AG04449 (cell line): ENCODE measurements at places on chromosomes 16 and 17.

- DNase-seq = no peak
Measured at GRCh38 chr17:67542219-67543114, 165.4 kb downstream of the PITPNC1 start.

GRCh38 chr16:49811644-49812334 lies 44.1 kb downstream of the ZNF423 start:
- DNase-seq = no peak

DNA sequence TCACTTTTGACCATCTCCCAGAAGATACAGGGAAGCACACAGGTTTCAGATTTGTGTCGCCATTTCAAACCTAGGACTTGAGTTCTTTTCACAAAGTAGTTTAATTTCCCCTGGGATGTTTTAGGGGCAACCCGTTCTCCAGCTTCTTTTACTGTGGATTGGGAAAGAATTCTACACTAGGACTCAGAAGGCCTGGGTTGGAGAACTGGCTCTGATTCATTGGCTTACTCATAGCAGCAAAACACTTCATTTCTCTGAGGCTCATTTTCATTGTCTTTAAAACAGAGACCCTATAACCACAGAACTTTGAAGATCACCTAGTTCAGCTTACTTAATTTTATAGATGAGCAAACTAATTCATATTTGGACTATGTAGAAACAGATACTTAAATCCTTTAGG lies 175.9 kb upstream of the SALL1 start:
- no peak for DNase-seq

DNA sequence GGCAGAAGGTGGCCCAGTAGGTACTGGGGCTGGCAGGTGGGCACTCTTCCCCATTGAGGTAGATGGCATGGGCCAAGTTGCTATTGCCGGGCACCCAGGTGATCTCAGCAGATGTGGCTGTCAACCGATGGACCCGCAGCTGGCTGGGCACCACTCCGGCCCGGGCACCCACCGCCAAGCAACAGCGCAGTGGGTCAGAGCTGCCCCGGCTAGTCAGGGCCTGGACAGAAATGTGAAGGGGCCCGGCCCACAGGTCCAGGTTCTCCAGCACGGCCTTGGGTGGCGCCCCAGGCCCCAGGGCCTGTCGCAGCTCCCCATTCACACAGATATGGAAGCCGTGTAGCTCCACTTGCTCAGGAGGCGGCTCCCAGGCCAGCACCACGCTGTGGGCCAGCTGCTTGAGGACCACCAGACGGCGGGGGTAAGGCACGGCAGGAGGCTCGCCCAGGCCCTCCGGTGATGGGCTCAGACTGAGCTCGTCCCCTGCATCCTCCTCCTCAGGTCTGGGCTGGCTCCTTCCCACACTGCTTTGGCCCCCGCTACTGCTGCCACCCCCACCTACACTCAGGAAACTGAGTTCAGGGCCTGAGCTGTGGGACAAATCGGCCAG lies 16.5 kb downstream of the TSPOAP1 start:
- no peak for DNase-seq

- no peak for DNase-seq
Measured at GRCh38 chr16:726438-727290, at the start of the genes CCDC78 and HAGHL. CCDC78 (minus strand) TSS chr16:726443; CDS start chr16:726367, 76 bp downstream. HAGHL (plus strand) TSS chr16:727106; CDS start chr16:727510, 404 bp downstream.

DNA sequence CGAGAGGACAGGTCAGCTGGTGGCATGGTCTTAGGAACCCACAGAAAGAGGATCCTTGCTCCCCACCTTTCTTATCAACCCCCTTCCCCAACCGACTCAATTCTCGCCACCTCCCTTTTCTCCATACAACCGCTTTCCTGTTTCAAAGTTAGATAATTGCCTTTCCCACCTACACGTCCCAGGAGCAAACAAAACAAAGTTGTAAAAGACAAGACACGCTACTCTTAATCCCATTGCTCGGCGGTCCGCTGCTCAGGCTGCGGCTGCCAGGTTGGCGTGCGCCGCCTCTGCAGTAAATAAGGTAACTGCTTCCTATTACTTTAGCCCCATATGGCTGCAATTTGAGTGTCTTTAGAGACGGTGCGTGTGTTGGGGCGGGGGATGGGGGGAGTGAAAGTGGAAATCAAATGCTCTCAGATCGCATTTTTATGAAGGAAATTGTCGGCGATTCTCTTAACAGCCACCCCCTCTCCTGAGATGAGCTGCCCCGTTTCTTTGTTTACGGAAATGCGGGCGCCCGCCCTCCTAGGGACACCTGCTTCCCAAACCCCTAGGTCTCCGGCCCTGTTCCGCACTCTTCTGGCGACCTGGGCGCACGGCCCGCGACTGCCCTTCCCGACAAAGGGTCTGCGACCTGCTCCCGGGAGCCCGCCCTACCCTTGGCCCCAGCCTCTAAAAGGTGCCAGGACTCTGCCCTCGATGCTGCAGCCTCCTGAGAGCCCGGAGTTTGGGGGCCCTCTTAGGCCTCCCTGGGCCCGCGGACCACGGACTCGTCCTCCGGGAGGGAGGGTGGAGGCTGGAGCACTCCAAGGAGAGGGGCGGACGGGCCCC lies 3.7 kb upstream of the CBX8 start:
- DNase-seq = no peak

- DNase-seq = no peak
Measured at GRCh38 chr17:77097631-77098180, 43.1 kb upstream of the SEC14L1 start.

- DNase-seq = no peak
Measured at GRCh38 chr17:67492824-67493517, 115.9 kb downstream of the PITPNC1 start.

- no peak for DNase-seq
Measured at GRCh38 chr16:53626161-53626560, 77.5 kb downstream of the RPGRIP1L start.

- DNase-seq = no peak
Measured at GRCh38 chr16:89090182-89090630, 3.4 kb upstream of the ACSF3 start.

GRCh38 chr16:86158688-86159360 lies 259.9 kb downstream of the IRF8 start:
- DNase-seq = no peak

DNA sequence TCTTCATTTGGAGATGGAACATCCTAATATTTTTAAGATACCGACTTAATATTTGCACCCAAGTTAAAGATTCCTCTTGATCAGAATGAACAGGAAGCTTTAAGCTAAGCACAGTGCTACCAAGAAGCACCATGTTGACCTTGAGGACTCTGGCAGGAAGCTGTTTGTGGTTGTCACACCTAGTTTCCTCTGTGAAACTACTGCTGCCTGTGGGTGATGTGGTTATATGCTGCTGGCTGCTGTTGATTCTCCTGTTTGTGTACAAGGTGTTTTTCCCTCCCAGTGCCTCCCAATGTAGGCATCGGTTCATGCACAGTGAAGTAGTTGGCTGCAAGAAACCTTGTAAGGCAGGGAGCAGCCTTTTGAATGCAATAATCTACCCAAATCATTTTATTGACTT lies 23.4 kb downstream of the RBL2 start:
- DNase-seq = no peak

DNA sequence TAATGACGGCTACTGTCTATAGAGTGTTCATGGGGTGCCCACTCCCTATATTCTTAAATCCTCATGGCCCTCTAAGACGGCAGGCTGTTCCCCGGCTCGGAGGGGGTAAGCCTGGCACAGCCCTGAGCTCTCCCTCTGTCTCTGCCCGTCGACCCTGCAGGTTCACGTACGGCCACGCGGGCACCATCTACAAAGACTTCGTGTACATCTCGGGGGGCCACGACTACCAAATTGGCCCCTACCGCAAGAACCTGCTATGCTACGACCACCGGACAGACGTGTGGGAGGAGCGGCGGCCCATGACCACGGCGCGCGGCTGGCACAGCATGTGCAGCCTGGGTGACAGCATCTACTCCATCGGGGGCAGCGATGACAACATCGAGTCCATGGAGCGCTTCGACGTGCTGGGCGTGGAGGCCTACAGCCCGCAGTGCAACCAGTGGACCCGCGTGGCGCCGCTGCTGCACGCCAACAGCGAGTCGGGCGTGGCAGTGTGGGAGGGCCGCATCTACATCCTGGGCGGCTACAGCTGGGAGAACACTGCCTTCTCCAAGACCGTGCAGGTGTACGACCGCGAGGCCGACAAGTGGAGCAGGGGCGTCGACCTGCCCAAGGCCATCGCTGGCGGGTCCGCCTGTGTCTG lies 13.2 kb downstream of the KLHL36 start:
- DNase-seq = no peak

GRCh38 chr16:79047337-79047736 lies 553.2 kb downstream of the MAF start:
- DNase-seq = no peak

GRCh38 chr16:49494891-49495566 lies 121.4 kb downstream of the C16orf78 start:
- DNase-seq = no peak

DNA sequence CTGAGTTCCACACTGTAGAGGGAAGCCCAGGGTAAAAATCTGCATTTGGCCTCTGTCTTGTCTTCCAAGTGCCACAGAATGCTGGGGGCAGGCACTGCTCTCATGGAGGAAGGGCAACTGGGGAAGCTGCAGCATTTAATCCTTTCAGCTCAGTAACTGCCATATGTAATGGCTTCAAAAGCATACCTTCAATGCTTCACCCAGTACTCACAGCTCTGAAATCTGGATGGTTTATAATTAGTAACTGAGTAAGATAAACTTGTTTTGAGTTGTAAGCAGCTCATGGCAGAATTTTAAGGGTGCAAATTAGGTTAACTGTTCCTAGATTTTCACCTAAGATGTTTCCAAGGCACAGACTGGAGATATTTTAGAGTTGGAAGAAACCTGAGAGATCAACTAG lies 24.5 kb downstream of the PMP22 start:
- no peak for DNase-seq

DNA sequence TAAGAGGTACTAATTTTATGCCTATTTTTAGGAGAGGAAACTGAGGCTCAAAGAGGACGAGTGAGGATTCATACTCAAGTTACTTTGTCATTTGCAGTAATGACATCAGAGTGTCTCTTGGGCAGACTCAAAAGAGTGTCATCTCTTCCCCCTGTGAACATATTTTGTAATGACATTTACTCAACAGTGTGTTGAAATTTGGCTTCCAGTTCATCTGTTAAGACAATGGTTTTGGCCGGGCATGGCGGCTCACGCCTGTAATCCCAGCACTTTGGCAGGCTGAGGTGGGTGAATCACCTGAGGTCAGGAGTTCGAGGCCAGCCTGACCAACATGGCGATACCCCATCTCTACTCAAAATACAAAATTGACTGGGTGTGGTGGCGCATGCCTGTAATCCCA lies 28.9 kb downstream of the WFDC1 start:
- no peak for DNase-seq

DNA sequence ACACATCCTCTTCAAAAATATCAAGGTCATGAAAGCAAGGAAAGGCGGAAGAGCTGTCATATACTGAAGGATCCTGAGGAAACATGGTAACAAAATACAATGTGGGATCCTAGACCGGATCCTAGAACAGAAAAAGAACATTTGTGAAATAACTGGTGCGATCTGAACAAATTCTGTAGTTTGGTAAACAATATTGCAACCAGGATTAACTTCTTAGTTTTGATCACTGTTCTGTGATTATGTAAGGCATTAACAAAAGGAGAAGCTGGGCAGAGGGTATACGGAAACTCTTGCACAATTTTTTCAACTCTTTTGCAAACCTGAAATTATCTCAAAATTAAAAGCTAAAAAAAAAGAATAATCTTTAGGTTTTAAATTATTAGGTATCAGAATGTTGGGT lies 109.7 kb downstream of the TRIM37 start:
- no peak for DNase-seq

DNA sequence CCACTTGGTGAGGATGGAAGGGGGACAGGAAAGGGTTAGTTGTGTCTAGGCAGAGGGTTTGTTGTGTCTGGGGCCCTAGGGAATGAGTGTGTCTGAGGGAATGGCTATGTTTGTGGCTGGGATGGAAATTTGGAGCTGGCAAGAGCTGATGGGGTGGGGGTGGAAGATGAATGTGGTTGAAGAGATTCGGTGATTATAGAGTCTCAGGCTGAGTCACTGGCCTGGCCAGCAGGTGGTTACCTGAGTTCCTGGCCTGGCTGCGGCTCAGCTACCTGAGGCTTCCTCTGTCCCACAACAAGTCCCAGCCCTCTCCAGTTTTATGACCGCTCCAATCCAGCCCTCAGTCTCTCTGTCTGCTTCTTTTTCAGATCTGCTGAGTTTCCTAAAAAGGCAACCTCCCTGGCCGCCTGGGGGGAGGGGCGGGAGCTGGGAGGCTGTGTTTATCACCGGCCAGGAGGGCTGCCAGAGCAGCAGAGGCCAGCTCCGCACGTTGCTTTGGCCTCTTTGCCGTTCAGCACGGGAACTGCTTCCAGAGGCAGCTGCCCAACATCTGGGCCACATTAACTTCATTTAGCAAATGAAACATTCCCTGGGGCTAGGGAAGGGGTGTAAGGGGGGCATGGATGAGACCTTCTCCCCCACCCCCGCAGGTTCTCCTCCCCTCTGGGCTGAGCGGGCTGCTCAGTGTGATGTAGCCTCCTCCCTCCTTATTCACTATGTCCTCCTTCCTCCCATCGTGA lies 21.8 kb downstream of the ITGB3 start:
- DNase-seq = no peak

DNA sequence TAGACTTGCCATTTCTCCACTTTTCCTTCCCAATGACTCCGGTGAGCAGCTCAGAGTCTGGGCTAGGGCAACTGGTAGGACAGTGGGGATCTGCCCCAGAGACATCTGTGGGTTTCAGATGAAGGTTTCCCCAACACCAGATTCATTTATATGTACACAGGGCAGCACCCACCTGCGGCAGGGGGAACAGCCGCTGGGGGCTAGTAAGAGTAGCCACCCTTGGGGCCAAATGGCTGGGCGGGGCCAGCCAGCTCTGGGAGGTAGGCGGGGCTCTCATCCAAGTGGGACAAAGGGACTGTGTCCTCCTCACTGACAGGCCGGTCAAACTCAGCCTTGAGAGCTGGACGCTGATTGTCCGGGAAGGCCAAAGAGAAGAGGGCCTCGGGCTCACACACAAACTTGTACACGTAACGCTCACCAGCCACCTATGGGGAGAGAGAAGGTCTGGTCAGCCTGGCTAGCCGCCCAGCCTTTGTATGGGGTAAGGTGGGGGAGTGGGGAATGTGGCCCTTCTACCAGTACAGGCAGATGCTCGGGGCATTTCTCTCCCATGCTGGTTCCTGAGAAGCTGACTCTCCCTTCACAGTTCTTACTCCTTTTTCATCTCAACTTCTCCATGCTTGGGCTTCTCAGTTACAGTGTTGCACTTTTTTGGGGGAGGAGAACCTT lies 17.7 kb downstream of the ETV4 start:
- no peak for DNase-seq

GRCh38 chr17:27807567-27808470 lies 7.5 kb upstream of the NOS2 start:
- DNase-seq = no peak

GRCh38 chr16:28597692-28598261 lies 927 bp upstream of the SULT1A2 start:
- no peak for DNase-seq
